Stimulated activated memory B cell treated with anti-CD40 and anti-IgM and Interleukin-4, amounts not matched to agents 10 μg/mL and 1 μg/mL and 100 μg/mL, for 72 hours (primary cell): ENCODE measurements at places on chromosomes 7 and 10.

DNA sequence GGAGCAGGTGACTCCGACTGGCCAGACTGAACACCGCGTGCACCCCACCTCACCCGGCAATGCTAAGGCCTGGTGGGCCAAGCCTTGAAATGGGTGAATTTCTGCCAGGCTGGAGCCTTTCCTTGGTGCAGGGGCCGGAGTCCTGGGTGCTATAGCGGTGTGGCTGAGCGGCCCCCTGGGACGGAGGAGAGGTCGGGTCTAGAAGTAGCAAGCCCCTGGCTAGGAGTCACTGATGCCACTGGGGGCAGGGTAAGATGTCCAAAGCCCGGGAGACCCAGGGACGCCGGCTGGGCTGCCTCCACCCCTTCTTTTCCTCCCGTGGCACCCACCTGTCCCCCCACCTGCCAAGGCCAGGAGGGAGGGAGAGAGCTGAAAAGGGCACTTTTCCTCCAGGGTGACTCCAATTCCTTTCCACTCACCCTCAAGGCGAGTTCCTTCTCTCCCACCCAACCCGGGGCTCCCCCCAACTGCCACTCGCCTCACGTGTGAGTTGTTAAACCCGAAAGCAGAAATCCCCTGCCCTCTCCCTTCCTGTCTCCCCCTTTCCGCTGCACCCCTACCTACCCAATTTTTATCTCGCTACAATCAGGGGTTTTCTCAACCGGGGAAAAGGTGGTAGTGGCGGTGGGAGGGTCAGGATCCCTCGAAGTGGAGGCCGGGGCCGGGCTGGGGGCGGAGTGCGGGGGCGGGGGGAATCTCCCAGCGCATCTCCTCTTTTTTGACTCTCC, 6.0 kb upstream of the GATA3 start:
- no peak for ATAC-seq

GRCh38 chr7:100483090-100483721, 521 bp upstream of the NYAP1 start:
- peak; percentile 77 for ATAC-seq

GRCh38 chr7:90938371-90938770, 325.9 kb upstream of the FZD1 start:
- no peak for ATAC-seq

- ATAC-seq: no peak
These were observed 674.4 kb downstream of the TYW1 start for GRCh38 chr7:67671006-67671548.

DNA sequence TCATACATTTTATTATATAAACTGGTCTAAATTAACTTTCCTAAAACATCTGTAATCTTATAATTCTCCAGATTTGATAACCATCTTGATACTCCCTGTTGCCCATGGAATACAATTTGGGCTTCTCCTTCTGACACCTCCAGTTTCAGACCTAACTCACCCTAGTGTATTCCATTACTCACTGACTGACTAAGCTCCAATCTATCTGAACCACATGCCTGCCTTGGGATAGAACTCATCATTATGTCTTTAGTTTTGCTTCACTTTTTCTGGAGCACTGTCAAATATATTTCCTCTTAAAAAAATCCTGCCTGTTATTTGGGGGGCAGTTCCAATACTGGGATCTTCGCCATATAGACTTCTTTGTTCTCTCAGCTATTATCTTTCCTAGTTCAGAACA, 4.9 kb upstream of the FOXP2 start:
- no peak for ATAC-seq

DNA sequence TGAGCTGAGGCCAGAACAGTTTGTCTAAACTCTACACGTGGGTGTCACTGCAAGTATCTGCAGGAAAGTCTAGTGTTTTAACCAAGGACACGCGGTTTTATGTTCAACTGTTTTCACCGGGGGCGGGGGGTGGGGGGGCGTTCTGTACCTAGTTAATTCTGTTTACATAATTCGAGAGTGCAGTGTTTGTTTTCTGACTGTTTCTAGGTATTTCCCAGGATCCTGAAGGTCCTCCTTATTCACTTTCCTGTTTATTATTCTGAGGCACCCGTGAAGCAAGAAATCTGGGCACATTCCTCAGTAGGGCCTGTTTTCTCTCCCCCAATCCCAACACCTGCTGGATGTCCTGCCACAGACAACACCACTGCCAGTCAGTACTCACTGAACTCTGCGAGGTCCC, 7.6 kb downstream of the LOXL4 start:
- no peak for ATAC-seq

DNA sequence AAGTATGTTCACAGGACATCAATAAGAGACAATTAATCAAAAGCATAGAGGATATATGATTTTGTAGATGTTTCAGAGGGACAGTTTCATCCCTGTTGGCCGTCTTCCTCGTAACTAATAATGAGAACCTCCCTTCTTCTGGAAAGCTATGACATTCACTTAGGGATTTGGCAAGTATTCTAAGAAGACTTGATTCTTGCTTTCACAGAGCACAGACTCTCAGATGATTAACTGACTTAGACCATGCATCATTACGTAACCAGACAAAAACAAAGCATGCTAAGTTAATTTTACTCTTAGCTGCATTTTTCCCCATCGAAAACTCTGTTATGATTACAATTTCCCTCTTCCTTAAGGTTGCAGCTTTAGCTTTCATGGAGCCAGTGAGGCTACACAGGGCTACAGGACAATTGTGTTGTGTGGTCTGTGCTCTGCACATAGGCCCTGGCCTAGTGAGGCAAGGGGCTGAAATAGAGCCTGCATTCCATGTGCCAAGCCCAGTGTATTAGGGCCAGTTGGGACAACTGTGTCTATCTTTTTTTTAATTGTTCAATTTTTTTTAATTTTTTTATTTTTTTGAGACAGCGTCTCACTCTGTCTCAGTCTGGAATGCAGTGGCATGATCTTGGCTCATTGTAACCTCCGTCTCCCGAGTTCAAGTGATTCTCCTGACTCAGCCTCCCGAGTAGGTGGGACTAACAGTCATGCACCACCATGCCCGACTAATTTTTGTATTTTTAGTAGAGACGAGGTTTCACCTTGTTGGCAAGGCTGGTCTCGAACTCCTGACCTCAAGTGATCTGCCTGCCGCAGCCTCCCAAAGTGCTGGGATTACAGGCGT, 105.3 kb downstream of the PLXDC2 start:
- no peak for ATAC-seq

GRCh38 chr7:151626422-151627115, 106.9 kb upstream of the RHEB start:
- no peak for ATAC-seq

- no peak for ATAC-seq
These were observed 2.9 kb downstream of the LRGUK start for GRCh38 chr7:134129856-134130523.
